ENCODE measurements at places on chromosomes 2 and 18.

DNA sequence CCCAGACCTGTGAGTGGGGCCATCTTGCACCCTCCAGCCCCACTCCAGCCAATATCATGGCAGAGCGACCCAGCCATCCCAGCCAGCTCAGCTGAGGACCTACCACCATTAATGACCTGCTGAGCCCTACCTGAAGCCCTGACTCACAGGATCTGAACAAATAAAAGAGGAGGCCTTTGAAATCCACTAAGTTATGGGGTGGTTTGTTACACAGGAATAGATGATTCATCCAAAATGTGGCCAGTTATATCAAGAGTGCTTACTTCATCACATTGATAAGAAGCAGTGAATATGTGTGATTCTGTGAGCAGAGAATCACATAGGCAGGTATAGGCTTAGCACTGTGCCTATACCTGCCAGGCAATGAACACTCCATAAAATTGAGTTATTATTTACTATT is 34.7 kb upstream of the FAM124B start:
- DNase-seq = no peak

GRCh38 chr2:53848062-53848461 is 11.7 kb downstream of the GPR75 start:
- DNase-seq = no peak

DNA sequence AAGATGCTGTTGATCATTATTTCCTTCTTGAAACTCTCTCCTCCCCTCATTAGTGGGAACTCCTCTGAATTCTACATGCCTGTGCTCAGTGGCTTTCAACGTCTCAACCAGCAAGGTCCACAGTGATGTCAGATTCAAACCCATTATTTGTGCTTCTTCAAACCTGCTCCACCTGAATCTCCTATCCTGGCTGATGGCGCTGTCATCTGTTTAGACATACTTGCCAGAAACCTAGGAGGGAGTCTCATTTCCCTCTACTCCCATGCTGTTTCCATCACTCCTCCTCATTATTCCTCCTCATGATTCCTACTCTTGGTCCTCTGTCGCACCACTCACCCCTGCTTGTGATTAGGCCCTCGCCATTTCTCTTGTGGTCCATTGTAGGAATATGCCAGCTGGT is 2.9 kb upstream of the LPIN2 start:
- DNase-seq = no peak

DNA sequence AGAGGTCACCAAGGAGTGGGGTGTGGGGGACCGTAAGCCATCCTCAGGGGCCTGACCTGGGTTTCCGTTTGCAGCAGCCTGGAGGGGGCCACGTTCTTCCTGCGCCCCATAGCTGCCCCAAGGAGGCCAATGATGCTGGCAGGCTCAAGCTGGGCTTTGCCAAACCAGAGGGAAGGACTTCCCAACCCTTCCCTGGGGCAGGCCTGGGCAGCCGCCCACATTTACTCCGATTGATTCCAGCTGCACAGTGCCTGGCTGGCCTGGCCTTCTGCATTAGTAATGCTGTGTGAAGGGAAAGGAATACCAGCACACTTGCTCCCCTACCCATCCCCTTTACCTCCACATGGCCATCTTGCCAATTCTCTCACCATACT is 360.6 kb upstream of the SLC14A2 start:
- DNase-seq = no peak

- no peak for DNase-seq
Observed at GRCh38 chr2:180507028-180507427, 473.4 kb upstream of the UBE2E3 start.

DNA sequence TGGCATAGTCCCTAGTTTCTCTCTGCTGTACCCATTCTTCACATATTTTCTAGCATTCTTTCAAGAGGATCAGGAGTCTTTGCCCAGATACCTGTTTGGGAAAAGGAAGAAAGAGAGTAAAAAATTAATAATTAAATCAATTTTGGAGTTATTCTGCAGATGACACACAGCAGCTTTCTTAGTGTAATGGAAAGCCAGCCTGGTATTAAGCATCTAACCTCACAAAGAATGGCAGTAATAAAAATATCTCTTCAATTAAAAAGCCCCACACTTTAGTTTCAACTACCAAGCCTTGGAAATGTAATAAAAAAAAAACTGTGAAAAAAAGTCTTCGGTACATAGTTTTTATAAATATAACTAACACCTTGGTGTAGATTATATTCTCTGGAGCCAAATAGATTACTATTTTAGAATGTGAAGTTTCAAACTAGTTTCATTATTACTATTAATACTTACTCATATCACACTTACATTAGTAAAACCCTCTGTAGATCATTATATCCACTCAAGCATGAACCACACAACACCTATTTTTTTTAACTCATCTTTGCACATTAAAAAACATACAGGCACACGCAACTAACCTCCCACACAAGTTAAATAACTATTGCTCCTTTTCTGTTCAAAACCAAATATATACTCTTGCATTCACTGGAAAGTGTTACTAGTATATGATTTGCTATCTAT is 90.9 kb downstream of the GPD2 start:
- no peak for DNase-seq

- no peak for DNase-seq
Observed at GRCh38 chr18:22318745-22319407, 98.8 kb downstream of the CTAGE1 start.

DNA sequence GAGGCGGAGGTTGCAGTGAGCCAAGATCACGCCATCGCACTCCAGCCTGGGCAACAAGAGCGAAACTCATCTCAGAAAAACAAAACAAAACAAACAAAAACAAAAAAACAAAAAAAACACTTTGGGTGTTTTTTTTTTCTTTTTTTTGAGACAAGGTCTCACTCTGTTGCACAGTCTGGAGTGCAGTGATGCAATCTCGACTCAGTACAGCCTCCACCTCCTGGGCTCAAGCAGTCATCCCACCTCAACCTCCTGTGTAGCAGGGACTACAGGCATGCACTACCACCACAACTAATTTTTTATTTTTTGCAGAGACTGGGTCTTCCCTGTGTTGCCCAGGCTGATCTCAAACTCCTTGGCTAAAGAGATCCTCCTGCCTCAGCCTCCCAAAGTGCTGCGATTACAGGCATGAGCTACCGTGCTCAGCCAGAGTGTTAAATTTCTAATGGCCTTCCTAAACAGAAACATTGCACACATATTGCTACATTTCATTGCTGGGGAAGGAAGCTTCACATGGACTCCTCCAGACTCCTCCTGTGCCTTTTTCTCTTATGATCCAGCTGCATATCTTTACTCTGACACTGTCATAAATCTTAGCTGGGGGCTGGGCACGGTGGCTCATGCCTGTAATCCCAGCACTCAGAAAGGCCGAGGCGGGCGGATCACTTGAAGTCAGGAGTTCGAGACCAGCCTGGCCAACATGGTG is 19.7 kb downstream of the STARD7 start:
- DNase-seq = no peak

DNA sequence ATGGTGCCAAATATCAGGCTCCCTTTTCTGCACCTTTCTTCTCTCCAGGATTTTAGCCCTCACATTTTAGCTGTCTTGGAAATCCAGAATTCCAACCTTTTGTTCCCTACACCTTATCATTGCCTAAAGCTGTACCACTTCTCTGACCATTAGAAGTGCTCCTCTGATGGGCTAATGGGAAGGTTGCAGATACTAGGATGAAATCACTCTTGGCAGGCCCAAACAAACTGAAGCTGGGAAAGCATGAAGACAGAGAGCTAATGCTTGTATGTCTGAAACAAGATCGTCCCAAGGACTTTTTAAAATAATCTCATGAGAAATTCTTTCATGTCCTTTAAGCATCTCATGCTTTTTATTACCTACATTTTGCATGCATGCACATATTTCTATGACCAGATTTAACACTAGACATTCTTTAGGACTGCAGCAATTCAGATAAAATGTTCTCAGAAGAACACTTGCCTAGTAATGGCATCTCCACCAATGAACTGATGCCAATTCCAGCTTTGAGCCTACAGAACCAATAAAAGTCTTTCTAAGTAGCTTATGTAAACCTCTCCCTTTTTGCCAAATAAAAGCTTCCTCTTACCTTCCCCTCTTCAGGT is 98.4 kb upstream of the OSR1 start:
- DNase-seq = no peak

DNA sequence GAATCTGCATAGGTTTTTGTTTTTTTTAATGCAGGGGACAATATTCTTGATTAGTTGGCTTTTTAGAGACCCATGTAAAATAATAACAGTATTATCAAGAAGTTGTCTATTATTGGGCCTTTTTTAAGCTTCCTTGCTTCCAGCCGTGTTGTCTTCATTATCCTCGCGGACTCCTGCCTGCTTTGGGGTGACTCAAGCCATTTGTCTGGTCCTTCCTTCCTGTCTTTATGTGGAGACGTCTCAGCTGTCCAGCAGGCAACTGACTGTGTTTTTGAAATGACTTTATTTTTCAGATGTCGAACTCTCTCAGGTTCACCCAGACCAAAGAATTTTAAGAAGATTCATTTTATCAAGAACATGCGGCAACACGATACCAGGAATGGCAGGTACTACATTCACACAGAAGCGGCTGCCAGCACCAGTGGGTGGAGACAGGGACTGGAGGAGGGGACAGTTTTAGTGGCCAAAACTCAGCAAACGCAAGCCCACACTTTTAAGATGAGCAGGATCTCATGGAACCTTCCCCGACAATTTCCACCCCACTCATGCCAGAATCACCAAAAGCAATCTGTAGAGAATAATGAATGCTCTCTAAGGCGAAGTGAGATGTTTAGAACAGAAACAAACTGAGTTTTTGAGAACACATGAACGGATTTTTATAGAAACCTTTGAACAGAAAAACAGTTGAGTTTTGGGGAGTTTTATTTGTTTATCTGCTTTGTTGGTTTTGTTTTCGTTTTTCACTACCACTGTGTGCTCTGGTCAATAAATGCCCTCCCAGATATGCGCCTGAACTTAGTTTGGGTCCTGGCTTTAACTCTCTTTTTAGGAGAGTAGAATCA is 59.1 kb downstream of the CABLES1 start:
- DNase-seq = no peak

DNA sequence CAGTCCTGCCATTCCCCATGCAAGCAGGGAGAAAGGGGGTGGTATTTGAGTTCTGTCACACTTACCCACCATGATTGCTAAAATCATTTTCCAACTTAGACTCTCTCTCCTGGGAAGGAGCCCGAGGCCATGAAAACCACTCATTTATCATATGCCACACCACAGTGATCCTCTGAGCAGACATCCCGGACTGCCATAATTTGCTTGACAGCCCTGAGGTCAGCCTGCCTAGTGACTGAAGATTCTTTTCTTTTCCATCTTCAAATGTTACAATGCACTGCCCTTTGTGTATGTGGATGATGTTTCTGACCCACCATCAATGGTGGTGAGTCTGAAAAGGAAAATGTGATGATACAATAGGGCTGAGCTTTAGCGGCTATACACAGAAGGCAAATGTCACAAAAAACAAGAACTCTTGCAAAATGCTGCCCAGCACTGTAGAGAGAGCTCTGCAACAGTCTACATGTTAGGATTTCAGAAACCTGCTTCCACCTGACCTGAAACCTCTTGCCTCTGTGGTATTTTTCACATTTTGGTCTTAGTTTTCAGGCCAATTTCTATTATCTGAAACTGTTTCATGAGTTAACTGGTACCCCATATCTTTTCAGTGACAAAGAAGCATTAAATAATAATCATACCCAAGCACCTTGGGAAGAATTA is 272.8 kb downstream of the ZNF385B start:
- no peak for DNase-seq
